Adipocyte (in vitro differentiated cells): ENCODE measurements at places on chromosomes 2 and 18.

DNA sequence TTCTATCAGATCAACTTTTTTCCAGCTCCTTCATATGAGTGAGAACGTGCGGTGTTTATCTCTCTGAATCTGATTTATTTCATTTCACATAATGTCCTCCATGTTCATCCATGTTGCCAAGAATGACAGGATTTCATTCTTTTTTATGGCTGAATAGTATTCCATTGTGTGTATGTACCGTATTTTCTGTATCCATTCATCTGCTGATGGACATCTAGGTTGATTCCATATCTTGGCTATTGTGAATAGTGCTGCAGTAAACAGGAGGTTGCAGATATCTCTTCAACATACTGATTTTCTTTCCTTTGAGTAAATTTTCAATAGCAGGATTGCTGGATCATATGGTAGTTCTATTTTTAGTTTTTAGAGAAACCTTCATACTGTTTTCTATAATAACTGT is 388.5 kb downstream of the DCDC2C start:
- DNase-seq: no peak

- DNase-seq: peak; percentile 86
Observed at GRCh38 chr2:232588680-232589585, 38.4 kb downstream of the EIF4E2 start.

- peak; percentile 8 for DNase-seq
Observed at GRCh38 chr18:22136395-22136794, 33.0 kb upstream of the GATA6 start.

GRCh38 chr2:26887151-26887550 is 39.2 kb downstream of the DPYSL5 start:
- DNase-seq: no peak

GRCh38 chr2:145688156-145688555 is 1168.2 kb upstream of the ZEB2 start:
- DNase-seq: no peak

DNA sequence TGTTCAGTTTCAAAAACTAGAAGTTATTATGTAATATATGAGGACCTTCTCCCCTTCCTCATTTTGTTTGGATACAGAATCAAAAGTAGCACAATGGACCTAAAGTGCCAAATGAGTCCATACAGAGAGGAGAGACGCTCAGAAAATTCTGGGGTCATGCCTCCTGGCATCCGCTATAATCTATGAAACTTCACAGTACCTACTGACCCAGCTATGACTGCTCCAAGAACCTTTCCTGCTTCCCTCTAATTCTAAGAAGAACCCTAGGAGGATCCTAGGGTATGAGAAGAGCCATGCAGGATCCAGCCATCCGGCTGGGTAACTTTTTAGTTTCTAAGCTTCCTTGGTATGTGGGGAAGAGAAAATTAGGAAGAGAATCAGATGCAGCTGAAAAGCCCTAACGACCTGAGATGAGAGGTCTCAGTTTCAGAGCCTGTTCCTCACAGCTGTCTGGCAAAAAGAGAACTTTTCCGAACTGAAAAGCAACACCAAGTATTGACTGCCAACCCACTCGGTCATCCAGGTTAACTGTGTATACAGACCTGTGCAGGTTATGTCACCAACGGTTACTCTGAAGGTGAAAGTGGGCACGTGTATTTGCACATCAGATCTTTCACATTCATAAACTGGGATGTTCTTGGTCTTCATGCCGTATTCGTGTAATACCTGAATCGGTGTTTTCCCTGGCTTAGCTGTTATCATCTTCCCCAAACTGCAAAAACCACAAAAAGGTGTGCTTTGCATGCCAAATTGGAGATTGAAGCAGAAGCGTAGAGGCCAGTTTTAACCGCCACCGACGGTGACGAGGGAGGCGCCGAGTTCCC is 1.1 kb downstream of the PRKRA start:
- DNase-seq: peak; percentile 30

DNA sequence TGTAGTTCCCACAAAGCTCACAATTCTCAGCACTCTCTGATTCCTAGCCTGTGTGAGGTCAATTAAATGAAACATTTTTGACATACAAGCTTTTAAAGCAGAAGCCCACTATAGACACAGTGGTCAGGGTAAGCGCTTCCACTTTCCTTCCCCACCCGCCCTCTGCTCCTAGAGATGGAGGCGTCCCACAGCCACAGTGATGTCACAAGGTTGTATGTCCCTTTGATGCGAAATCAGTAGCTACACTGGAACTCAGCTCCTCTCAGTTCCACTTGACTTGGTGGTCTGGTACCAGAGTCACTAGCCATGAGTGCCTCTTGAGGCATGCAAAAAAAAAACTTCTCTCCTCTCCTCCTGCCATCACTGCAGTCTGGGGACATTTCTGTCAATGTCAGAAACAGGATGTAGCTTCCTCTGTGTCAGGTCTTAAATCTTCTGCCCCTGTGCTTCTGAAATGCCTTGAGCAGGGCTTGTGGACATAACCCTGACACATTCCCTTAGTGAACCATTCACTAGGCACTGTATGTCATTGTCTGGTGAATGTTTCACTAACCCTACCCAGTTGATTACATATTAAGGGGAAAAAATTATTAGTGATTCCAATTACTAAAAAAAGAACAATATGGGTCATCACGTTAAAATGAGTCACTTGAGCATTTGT is 7.8 kb downstream of the SULT1C4 start:
- DNase-seq: no peak

GRCh38 chr2:232459419-232460035 is 3.6 kb downstream of the ALPI start:
- no peak for DNase-seq

DNA sequence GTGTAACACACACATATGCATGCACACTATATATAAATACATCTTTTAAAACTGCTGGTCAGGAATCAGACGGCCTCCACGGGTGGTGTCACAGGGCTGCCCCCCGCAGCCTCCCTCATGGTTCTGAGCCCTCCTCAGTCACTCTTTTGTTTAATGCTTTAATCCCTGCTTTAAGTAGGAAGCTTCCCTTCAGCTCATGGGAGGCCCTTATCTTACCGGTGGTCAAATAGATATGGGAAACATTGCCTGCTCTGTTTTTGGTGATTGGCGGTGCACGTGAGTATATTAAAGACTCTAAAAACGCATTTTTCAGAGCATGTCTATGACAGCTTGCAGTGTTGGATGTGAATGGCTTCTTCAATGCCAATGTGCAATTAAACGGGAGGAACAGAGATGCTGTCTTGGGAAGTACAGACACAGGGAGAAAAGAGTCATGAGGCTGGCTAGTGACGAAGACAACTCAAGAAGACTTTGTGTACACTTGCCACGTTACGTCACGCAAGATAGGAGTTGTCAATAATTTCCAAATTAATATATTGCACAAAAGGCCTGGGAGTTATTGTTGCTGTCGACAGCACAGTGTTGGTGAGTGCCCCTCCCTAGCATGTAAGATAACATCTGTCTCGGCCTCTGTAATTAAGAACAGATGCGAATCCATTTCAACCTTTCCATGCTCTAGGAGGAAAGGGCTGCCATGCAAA is 23.3 kb downstream of the GNLY start:
- DNase-seq: peak; percentile 95

GRCh38 chr2:37911296-37911873 is 13.7 kb upstream of the RMDN2 start:
- DNase-seq: peak; percentile 53

GRCh38 chr2:132448771-132449170 is 32.2 kb downstream of the GPR39 start:
- DNase-seq: peak; percentile 65

DNA sequence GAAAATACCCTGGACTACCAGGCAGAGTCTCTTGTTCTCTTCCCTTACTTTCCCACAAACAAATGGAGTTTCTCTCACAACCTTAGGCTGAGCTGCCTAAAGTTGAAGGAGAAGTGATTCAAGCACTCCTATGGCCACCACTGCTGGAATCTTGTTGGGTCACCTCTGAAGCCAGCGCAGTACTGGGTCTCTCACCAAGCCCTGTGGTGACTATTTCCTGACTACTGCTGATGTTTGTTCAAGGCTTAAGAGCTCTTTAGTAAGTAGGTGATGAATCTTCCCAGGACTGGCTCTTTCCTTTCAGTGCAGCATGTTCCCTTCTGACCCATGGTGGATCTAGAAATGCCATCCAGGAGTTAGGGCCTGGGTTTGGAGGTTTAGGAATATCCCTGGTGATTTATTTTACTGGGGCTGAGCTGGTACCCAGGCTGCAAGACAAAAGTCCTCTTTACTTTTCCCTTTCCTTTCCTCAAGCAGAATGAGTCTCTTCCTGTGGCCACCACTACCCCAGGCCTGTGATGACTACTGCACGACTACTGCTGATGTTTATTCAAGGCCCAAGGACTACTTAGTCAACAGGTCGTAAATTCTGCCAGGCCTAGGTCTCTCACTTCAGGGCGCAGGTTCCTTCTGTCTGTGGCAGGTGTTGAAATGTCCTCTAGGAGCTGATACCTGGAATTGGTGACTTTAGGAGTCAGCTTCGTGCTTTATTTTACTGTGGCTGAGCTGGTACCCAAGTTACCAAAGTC is 121.8 kb downstream of the SLC4A10 start:
- no peak for DNase-seq
